Urinary bladder (tissue), 4 donors: ENCODE measurements at places on chromosomes 7 and 10. TPM values are rescaled to one million over a fixed set of nuclear protein-coding genes. Genes with fewer than 3 reads are reported as not detected.

The MAD1L1 gene
- 27.4 TPM for polyA plus RNA-seq

The C10orf67 gene
- polyA plus RNA-seq: not detected

The AMPH gene
- 5.0 TPM for polyA plus RNA-seq

The TNKS2 gene
- 22.2 TPM for polyA plus RNA-seq

The CCNY gene
- 46.6 TPM for polyA plus RNA-seq

DNA sequence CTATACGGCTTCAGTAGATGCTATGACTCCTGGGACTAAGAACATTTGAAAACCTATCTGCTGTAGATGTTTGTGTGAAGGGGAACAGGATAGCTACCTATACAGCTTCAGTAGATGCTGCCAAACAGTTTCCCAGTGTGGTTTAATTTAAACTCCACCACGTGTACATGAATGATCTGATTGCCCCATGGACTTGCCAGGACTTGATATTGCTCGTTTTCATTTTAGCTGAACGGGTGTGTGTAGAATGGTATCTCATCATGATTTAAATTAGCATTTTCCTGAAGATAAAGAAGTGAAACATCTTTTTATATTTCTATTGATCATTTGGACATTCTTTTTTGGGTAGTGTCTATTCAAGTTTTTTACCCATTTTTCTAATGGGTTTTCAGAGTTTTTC, 77.8 kb upstream of the PIP4K2A start:
- DNase-seq: no peak

GRCh38 chr10:123554656-123555055, 111.5 kb upstream of the GPR26 start:
- no peak for DNase-seq

GRCh38 chr7:158811461-158811860, 17.8 kb downstream of the ESYT2 start:
- DNase-seq: no peak

- no peak for DNase-seq
Measured at GRCh38 chr7:11726001-11726793, 105.8 kb downstream of the THSD7A start.

GRCh38 chr7:101614939-101615302, 14.2 kb downstream of the MYL10 start:
- no peak for DNase-seq

- no peak for DNase-seq
Measured at GRCh38 chr10:98062424-98062823, 32.0 kb upstream of the CRTAC1 start.

- DNase-seq: no peak
Measured at GRCh38 chr10:8331387-8331786, 276.9 kb downstream of the GATA3 start.

- DNase-seq: no peak
Measured at GRCh38 chr7:49244543-49244942, 320.2 kb downstream of the CDC14C start.

- DNase-seq: no peak
Measured at GRCh38 chr7:16661924-16662323, 15.9 kb downstream of the BZW2 start.

GRCh38 chr7:48832303-48832845, 92.0 kb upstream of the CDC14C start:
- DNase-seq: no peak

DNA sequence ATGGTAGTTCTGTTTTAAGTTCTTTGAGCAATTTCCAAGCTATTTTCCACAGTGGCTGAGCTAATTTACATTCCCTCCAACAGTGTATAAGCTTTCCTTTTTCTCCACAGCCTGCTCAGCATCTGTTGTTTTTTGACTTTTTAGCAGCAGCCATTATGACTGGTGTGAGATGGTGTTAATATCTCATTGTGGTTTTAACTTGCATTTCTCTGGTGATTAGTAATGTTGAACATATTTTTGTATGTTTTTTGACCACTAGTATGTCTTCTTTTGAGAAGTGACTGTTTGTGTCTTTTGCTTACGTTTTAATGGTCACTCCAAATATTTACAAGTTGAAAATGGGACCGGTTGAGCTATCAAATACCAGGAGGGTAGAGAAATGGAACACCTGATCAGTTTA, 20.4 kb downstream of the GNG11 start:
- DNase-seq: no peak

DNA sequence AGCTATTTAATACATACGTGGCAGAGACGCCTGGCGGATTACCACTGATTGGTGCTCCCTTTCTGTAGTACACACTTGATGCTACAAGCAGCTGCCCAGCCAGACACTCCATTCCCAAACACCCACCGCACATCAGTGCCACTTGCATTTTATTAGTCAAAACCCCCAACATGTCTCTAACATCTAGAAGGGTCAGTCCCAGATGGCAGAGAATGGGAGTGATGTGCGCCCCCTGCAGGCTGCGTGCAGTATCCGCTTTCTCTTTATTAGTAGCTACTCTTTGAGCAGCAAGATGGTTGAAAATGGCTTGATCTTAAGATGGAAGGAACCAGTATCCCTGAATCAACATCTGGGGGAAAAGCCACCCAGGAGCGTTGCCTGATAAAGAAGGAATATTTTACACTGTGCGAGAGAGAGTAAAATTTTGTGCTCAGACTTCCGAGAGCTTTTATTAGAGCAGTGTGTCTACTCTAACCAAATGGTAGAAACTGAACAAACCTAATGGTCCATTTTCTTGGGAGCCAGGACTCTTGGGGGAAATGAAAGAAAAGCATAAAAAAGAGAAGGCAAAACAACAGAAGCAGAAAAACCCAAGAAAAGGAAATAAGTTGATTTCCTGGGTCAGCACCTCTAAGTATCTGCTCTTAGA, 78.3 kb downstream of the ST8SIA6 start:
- no peak for DNase-seq

GRCh38 chr7:157791666-157792065, 454.9 kb downstream of the DNAJB6 start:
- DNase-seq: no peak

DNA sequence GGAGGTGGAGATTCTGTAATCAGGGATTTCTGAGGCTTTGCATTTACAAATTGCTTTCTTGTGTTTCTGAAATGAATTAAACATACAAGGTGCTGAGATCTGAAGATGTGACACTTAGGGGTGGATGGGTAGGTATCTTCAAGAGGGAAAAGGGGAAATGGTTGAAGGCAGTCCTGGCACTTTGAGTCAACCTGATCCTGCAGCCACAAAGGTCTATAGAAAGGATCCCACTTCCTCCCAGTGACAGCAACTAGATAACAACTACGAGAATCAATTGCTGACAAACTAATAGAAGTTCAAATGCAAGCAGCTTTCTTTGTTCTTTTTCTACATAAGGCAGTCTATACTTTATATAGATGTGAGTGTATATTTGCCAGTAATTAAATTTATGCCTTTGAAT, 553.3 kb downstream of the MDFIC start:
- DNase-seq: no peak

DNA sequence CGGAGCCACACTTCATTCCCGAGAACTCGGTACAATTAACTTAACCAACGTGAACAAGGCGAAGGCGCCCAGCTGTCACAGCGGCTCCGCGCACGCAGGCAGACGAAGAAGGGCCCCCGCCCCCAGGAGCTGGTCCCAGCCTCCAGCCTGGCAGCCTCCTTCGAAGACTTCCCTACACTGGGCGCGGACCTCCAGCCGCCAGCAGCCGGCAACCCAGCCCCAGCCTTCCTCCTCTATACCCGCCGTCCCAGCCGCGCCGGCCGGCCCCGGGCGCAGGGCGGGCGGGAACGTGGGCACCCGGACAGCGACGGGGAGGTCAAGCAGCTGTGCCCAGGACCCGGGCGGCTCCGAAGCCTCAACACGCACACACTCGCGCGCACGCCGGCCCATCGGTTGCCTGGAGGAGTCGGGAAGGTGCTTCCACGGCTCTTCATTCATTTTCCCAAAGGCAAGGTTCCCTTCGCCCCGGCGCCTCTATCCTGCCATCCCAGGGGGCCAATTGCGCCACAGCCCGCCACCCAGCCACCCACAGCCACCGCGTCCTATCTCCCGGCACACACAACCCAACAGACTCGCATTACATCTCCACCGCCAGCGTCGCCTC, 1.6 kb downstream of the CHST15 start:
- no peak for DNase-seq

DNA sequence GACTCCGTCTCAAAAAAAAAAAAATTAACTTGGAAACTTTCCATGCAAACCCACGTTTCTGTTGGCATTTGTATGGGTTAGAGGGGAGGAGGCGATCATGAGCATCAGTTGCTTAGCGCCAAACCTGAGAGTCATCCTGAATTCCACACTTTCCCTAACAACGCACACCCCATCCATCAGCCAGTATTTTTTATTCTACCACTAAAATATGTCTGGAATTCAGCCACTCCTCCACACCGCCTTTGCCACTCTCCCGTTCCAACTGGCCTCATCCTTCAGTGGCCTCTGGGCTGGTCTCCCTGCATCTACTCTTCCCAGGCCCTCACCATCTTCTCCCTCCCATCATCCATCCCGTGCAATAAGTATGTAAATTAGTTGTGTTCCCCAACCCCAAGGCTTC, 4.7 kb upstream of the LMBR1 start:
- DNase-seq: no peak

GRCh38 chr7:147510923-147511322, 1079.6 kb upstream of the C7orf33 start:
- no peak for DNase-seq

DNA sequence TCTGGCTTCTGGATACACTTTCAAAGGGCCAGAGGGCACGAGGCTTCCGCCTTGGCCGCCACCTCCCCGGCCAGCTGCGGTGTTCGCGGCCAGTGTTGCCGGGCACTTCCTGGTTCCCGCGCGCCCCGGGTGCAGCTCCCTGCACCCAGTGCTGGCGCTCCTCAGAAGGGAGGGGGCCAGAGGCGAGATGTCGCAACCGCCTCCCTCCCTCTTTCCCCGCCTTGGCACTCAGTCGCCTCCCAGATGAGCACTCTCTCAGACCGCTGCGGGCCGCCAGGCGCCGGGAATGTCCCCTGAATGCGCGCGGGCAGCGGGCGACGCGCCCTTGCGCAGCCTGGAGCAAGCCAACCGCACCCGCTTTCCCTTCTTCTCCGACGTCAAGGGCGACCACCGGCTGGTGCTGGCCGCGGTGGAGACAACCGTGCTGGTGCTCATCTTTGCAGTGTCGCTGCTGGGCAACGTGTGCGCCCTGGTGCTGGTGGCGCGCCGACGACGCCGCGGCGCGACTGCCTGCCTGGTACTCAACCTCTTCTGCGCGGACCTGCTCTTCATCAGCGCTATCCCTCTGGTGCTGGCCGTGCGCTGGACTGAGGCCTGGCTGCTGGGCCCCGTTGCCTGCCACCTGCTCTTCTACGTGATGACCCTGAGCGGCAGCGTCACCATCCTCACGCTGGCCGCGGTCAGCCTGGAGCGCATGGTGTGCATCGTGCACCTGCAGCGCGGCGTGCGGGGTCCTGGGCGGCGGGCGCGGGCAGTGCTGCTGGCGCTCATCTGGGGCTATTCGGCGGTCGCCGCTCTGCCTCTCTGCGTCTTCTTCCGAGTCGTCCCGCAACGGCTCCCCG, at the start of gene FFAR4:
TSS of gene FFAR4 (plus strand) at position 231 of the 842 bp plus-strand sequence. CDS start at position 287, 56 bp downstream.
- DNase-seq: no peak
